ENCODE measurements at places on chromosomes 2 and 18.

DNA sequence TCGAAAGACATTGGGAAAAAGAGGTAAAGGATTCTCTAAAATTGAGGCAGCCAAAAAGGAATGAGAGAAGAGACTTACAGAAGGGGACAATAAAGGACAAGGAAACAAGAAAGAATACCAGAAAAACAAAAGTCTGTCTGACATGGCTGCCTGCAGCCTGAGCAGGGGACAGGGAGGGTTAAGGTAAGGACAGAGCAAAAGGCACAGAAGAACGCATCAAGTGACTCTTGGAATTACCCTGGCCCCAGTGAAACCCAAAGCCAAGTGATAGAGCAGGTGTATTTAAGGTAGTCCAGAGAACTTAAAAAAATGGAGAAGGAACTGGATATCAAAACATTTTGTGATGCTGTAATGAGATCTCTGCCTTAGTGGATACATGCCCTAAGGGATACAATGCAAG lies 47.1 kb upstream of the XIRP2 start:
- no peak for DNase-seq

- DNase-seq: peak; percentile 6
Observed at GRCh38 chr18:72866901-72867745, 664 bp downstream of the NETO1 start.

DNA sequence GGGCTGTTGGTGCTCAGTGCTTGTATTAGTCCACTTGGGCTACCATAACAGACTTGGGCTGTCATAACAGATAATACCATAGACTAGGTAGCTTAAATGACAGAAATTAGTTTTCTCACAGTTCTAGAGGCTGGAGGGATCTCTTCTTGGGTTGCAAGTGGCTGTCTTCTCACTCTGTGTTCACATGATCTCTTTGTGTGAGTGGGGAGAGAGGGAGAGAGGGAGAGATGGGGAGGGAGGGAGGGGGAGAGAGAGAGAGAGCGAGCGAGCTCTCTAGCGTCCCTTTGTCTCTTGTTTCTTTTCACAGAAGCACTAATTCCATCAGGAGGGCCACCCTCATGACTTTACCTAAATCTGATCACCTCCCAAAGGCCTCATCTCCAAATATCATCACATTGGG lies 4.5 kb upstream of the XRCC5 start:
- DNase-seq: no peak

GRCh38 chr2:183035298-183035953 lies 2.8 kb downstream of the NCKAP1 start:
- no peak for DNase-seq

GRCh38 chr18:58674863-58675472 lies 3.7 kb downstream of the MALT1 start:
- no peak for DNase-seq

- no peak for DNase-seq
Observed at GRCh38 chr2:154437104-154437503, 261.4 kb upstream of the KCNJ3 start.

DNA sequence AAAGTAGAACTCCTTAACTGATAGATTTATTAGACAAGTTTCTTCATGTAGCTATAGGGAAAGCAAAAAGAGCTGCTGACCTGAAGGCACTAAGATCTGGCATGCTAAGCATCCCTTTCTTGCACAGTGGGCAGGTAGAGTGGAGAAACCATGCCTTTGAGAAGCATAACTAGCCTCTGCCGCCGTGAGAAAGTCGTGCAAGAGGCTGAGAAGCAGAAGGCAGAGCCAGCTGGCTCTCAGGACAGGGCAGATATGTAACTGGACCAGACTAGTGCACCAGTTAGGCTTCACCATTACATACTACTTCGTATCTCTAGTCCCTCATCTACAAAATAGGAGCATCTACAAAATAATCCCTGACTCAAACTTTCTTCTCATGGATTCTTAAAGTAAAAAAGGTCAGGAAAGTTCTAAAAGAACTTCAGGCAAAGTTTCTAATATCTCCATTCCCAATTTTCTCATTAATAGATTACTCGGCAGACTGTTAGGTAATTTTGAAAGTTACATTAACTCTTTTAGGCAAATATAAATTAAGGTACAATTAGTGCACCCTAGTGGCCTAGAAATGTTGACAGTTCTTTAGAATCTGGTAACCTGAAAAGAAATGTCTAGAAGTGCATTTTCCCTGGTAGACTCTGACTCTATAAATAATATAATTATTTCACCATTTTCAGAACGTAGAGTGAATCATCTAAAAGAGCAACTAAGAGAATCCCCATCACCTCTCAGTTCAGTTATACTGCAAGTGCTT lies 10.3 kb downstream of the ERBB4 start:
- no peak for DNase-seq

DNA sequence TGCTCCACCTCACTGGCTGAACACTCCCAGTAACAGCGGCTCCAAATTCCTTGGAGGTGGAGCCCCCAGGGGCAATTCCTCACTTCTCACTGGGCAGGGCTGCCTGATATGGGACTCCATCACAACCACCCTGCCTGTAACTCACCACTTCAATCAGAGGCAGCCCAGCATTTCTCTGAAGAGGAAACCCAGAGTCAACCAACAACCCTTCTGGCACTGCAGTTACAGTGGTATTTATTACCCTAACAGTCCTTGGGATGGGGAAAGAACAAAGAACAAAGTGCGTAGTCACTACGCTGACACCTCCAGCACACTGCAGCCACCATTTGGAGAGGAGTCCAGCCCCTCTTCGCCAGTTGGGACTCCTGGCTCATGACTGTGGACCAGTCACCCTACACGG lies 85.7 kb upstream of the GALNT13 start:
- no peak for DNase-seq

- DNase-seq: no peak
Observed at GRCh38 chr18:61388010-61388409, 54.8 kb downstream of the CDH20 start.

DNA sequence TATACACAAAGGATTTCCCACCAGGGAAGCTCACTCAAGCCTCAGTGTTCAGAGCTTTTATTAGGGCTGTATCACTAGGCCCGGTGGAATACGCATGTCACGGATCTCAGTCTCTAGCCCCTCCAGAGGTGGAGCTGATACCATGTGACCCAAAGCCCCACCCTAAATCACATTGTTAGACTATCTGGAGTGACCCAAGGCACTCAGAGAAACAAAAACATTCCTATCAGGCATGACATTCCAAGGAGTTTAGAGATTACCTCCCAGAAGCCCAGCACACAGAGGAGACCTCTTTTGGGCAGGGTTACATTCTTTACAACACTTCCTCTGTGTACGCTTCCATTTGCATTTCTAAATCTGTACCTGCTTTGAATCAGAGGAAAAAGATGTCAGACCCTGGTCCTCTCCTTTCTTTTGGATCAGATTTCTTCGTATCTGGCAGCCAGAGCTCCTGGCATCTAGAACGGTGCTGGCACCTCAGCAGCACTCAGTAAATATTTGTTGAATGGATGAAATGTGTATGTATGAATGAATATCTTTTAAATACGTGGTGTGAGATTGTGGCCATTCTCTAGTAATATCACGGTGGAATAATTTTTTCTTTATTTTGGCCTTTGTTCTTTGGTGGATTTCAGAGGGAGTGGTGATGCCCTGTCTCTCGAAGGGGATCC lies 37.7 kb upstream of the SMAD2 start:
- DNase-seq: no peak

GRCh38 chr18:10739152-10739551 lies 213.3 kb downstream of the NAPG start:
- DNase-seq: no peak

DNA sequence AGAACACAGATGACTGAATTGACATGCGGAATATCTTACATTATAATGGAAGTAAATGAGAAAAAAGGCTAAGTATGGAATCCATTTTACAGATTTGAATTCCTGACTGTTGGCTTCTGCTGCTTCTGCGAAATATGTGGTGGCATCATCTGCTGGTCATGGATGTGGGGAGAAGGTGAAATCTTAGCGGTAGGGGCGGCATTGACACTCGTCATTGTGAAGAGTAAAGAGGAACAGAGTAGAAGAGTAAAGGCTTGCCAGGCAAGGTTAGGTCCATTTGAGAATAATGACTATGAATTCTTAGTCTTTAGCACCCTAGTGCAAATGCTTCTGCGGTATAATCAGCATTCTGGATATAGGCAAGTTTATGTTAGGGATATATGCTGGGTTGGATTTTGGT lies 32.4 kb downstream of the ACTR3 start:
- DNase-seq: no peak

DNA sequence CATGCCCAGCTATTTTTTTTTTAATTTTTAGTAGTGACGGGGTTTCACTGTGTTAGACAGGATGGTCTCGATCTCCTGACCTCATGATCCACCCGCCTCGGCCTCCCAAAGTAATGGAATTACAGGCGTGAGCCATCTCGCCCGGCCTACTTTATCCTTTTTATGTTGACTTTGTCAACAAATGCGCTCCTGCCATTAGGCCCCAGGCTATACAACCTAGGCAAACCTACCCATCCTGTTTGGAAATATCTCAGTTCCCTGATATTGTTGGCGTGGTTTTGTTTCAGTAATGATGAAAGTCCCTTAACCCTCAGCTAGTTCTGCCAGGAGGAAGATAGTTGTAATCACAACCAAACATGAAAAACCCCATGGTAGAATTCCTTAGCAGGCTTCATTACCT lies 249.4 kb upstream of the SOX11 start:
- no peak for DNase-seq

DNA sequence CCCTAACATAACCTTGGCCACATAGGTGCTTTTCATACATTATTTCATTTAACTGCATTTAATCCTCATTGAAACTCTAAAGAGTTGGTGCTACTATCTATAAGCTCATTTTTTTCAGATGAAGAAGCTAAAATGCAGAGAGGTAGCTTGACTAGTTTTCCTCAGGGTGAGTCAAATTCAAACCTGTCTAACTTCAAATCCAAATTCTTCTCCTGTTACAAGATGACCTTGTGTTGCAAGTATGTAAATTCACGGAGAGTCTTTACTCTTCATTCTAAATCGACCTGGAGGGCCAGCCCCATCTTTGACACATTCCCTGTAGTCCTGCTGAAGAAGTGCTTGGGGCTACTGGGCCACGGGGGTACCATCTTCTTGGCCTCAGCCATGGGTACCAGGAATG lies 8.2 kb upstream of the SETBP1 start:
- DNase-seq: no peak

- DNase-seq: no peak
Observed at GRCh38 chr2:229969921-229970320, 47.6 kb downstream of the FBXO36 start.

DNA sequence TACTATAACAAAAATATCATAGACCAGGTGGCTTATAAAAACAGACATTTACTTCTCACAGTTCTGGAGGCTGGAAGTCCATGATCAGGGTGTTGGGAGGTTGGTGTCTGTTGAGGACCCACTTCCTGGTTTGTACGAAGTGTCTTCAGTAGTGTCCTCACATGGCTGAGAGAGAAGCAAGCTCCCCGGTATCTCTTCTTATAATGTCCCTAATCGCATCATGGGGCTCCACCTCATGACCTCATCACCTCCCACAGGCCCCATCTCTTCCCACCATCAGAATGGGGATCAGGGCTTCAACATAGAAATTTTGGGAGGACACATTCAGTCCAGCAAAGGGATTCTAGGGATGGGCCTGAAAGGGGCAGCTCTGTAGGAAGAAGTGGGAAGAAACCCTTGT lies 4.8 kb upstream of the NIFK start:
- no peak for DNase-seq

DNA sequence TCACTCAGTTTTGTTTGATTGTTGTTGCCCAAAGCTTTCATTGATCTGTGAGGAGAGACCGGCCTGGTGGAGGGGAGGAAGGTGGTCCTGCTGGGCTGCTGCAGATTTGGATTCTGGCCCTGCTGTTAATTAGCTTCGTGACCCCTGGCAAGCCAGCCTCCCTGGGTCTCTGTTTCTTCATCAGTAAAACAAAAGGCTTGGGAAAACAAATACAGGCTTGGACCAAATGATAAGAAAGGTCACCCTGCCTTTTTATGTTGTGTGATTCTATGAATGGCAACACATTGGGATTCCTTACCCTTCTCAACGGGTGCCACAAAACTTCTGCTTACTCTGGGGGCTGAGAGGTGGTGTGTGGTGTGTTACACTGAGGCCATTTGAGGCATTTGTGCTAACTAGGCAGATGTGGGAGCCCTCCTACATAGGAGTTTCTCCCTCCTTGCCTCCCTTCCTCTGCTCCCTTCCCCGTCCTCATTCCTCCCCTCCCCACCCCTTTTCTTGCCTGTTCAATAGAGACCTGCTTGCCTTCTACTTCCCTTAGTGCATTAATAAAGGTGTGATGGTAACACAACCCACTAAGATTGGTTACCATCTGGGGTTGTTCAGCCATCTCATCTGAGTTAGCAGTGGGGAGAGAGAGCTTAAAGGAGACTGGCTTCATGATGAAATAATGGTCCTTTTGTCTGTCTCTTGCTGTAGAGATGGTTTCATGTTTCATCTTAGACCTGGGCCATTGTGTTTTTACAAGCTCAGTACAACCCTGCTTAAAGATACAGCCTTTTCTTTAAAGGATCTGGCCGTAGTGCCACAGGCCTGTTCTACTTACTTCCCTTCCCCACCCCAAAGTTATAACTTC lies 96.2 kb downstream of the TANC1 start:
- DNase-seq: no peak

DNA sequence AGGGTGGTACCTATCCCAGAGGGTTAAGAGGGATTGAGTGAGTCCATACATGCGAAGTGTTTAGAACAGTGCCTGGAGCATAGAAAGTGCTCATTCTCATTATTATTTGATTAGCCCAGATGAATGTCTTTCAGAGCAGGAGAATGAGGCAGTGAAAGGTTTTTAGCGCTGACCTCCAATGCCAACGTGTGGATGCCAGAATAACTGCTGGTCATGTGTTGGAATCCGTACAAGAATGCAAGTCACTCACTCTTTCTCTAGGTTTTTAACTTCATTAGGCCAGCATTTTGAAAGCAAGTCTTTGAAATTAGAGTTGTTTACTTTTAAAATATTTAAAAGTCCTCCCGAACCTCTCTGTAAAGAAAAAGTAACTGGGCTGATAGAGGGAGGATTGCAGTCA lies 374.2 kb downstream of the EN1 start:
- DNase-seq: no peak

DNA sequence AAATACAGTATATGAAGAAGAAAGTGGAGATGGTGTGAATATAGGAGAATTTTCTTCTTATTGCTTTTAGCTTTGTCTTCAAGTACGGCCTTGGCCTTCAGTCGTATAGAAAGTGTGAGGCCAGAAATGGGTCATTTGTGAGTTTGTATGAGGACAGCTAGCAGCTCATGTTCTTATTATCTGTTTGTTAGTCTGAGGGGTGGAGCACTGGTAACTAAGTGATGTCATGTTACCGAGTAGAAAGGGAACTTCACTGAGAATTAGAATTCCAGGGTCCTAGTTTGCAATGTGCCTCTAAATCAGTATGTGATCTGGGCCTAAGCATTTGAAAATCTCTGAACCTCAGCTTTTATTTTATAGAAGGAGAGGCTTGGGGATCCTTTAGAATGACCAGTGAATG lies 588.6 kb downstream of the NRXN1 start:
- DNase-seq: no peak

GRCh38 chr2:19667536-19667949 lies 234.2 kb downstream of the TTC32 start:
- DNase-seq: no peak

- no peak for DNase-seq
Observed at GRCh38 chr18:66792466-66792865, 188.6 kb upstream of the CDH19 start.
